ENCODE measurements at places on chromosomes 16 and 17.

- no peak for DNase-seq
Measured at GRCh38 chr16:70695331-70696070, 9.6 kb upstream of the MTSS2 start.

DNA sequence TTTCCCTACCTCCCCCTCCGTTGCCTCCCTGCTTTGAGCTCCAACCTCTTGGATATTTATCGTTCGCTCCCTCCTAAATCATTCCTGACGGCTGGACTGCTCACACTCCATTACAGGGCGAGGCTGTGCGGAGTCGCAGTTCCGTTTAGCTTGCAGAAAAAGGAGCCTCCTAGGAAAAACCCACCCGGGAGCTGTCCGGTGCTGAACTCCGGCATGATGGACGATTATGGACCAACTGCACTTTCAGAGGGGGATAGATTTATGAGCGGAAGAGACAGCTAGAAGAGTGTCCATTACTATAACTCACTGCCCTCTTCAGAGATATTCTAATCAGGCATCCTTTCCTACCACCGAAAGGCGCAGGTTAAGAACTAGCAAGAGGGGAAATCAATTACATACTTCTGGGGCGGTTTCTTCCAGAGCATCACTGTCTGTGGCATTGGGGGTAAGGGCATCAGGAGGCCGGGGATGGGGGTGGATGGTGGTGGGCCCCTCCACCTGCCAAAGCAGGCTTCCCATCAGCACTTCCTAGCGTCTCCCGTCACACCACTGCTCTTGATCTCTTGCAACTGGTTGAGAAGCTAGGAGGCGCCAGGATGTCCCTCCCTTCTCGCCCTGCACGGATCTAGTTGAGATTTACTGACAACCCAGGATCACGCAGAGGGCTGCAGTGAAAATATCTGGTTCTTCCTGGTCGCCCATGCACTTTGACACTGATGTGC, 251.2 kb downstream of the ENGASE start:
- no peak for DNase-seq

- no peak for DNase-seq
Measured at GRCh38 chr17:11618861-11619566, 20.7 kb downstream of the DNAH9 start.

- DNase-seq: no peak
Measured at GRCh38 chr17:36136439-36136838, 32.8 kb downstream of the CCL4 start.

DNA sequence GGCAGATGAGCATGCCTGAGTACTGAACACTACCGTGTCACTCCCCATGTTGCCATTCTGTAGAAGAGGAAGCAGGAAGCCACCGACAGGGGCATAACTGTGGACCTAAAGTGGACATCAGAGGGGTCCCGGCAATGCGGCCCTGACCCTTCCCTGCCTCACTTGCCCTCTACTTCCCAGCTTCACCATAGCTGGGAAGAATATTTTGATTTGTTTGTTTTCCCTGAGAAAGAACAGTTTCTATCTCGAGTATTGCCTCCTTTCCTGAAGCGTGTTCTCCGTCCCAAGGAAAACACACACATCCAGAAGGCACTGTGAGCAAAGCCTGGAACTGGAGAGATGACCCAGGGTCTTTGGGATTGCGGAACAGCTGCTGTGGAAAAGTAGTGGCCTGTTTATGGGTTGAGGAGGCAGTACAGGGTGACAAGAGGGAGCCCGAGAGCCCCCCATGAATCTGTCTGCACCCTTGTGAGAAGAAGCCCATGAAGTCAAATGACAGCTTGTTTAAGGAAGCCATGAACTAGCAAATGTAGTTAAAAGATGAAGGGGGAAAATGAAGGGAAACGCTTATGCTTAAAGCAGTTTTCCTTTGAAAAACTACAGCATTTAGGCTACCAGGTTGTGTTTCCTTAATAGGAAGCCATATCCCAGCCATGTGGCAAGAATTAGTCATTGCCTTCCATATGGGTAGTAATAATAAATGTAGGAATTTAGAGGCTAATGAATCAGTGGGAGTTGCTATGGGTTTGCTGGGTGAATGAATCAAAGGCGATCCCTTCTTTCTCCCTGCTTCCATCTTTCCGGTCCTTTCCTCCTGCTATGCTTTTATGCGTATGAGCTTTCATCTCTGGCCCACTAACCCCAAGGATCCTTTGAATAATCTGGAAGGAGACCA, 90.0 kb upstream of the TBX2 start:
- DNase-seq: no peak

GRCh38 chr17:17514361-17514992, 18.3 kb upstream of the RASD1 start:
- no peak for DNase-seq

DNA sequence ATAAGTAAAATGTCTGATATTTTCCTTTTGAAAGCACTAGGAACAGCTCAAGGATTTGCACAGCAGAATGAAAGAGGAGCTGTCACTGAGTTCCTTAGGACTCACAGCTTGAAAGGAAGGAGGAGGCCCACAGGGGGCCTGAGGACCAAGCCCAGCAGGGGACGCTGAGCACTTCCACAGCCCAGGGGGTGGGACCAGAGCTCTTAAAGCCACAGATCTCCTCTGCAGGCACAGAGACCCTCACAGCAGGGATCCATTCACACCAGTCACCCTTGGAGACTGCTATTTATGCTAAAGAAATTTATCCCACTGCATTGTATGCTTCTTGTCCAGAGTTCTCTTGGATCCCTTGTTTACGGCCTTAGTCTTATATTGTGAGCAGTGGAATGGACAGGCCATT, 253.3 kb downstream of the STX8 start:
- no peak for DNase-seq

All from stimulated activated CD8-positive, alpha-beta memory T cell treated with anti-CD3 and anti-CD28 coated beads, Interleukin-7, amount 100 ng/mL, for 4 hours (primary cell).